Skeletal muscle cell (primary cell): ENCODE measurements at places on chromosomes 11 and 22.

DNA sequence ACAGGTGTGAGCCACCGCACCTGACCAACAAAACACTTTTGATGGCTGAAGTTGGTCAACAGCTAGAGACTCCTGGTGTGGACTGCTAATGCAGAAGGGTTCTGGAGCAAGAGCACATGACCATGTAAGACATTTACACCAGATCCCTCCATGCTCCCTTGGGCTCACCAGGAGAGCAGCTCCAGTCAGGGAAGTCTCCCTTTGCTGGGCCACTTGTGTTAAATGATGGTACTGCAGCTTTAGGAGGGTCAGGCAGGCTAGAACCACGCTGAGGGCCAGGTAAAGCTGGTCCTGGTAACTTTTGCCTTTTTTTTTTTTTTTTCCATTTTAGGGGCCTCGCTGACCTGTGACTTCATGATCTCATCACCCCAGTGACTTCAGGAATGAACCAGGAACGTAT lies 146.4 kb downstream of the FBXO7 start:
- DNase-seq = no peak

DNA sequence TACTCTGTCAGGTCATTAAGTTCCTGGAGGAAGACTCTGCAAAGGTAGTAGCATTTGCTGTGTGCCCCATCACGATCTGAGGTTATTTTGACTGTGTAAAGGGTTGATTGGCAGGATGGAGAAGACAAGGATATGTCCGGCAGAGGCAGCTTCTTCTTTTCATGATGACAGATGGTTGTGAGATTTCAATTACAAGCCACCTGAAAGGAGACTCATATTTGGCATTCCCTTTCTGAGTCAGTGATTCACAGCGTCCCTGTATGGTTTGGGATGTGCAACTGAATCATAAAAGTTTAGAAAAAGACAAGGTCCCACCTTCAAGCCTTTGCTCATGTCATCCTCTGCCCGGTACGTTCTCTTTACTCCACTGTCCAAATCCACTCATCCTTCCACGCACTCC lies 113.4 kb downstream of the MTNR1B start:
- DNase-seq = no peak

DNA sequence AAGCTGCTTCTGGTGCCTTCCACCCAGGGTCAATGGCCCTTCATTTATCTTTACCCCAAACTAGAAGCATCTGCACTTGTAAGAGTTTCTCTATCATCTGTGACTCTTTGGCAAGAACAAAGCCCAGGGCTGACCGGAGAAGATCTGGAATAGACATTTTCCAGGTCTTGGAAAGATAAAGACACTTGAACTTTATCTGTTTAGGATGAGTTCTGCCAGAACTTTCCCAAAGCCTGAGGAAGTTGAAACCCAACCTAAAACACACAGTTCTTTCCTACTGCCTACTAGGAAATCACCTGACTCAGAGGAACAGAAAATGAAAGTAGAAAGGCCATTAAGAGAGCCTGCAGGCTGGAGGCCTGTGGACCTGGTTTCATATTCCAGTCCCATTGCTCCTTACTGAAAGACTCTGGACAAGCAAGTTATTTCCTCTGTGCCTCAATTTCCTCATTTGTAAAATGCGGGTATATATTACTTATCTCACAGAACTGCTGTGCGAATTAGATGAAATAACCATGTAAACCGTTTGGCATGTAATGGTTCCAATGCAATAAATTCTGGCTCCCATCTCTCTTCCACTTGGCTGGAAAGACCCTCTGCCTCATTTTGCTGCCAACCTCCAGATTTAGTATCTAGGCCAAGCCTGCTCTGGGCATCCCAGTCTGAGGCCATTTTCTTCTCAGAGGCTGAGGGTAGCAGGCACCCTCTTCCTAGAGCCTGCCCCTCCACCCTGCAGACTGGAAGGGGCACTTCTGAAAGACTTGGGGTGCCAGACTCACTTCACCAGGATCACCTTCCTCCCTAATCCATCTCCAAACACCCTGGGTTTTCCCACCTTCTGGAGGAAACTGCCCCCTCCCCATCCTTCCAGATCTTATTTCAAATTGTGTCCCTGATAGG lies 1.2 kb downstream of the UBE2L6 start:
- no peak for DNase-seq

DNA sequence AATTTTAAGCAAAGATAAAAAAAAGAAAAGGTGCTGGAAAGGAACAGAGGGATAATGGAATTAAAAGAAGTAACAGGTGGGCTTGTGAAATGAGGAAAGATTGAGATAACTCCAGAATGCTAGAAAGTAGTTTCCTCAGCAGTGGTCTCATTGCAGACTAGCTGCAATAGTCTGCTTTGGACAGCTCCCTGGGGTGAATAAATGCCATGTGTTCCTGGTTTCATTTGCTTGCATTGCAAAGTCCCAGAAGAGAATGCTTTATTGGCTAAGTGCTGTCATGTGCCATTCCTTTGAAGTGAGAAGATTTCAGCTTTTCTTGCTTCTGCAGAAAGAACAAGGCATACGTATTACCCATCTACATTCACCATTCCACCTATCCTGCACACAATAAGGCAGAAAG lies 478.8 kb upstream of the RAG2 start:
- no peak for DNase-seq

DNA sequence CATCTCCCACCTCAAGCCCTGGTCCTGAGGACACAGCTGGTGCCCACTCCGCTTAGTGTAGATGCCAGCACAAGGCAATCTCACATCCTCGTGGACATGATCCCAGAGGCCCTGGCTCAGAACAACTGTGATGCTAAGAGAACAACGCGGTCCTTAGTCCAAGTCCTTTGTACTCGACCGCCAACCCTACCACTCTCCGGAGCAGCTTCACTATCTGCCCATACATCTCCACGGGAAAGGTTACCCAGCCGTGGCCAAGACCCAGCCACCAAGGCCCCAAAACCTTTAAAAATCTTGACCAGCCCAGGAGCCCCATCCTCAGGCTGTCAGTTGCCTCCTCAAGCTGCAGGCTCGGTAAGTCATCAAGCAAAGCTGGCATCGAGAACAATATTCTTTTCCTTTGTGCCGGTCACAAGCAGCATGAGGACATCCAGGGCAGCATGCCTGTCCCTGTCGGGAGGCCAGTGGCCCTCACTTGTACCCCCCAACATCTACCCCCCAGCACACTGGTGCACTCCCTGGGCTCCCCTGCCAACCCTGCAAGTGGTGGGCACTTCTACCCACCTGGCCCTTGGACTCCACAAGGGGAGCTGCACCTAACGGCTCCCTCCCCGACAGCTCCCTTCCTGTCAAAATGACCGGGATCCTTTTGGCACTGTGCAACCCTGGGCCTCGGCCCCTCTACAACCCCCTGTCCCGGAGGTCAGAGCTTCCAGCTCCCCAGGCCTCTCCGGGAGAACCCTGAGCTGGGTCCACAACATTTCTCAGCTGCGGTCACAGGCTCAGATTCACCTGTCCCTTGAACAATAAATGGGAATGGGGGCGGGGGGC lies 2.5 kb downstream of the OSBPL5 start:
- DNase-seq = no peak

DNA sequence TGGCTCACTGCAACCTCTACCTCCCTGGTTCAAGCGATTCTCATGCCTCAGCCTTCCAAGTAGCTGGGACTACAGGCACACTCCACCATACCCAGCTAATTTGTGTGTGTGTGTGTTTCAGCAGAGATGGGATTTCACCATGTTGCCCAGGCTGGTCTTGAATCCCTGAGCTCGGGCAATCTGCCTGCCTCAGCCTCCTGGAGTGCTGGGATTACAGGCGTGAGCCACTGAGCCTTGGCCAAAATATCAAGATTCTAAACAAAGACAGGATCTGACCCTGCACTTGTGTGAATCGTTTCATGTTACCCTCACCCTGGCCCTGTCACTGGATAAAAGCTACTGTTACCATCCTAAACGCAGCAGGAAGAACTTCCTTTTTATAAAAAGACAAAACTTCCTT lies 15.6 kb upstream of the THY1 start:
- no peak for DNase-seq

- no peak for DNase-seq
Observed at GRCh38 chr11:86669424-86669823, 3.0 kb downstream of the ME3 start.

DNA sequence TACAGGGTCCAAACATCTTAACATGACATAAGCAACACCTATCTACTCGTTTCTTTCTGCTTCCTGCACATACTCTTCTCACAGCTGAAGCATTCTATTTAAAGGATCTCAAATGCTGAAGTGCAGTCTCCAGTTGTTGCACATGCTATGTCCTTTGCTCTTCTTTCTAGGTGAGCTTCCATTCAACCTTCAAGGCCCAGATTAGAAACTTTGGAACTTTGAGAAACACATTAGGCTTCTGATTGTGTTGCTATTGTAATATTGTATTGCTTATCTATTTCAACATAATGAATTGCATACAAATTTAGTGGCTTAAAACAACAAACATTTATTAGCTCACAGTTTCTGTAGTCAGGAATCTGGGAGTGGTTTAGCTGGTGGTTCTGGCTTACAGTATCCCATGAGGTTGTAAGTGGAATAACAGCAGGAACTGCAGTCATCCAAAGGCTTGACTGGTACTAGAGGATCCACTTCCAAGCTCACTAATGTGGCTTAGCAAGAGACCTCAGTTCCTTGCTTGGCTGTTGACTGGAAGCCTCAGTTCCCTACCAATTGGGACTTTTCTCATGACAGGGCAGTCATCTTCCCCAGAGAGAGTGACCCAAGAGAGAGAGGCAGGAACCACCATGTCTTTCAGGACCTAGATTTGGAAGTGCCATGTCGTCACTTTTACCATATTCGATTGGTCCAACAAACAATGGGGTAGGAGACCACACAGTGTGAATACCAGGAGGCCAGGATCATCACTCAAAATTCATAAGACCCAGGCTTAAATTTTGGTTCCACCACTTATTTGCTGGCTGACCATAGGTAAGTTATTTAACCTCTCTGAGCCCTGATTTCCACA lies 27.2 kb upstream of the RASSF10 start:
- DNase-seq = no peak

DNA sequence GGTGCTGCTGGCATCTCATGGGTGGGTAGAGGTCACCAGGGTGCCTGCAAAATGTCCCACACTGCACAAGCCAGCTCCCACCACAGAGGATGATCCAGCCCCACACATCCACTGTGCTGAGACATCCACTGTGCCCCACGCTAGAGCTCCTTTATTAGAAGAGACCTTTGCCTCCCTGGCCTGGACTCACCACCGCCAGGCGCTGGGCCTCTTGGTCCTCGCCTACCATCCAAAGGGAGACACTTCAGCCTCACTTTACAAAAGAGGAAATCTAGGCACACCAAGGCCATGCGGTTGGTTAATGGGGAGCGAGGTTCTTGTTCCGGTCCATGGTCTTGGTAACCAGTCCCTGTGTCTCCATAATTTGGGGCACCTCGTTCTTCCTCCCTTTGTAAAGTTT lies 3.4 kb upstream of the ANO1 start:
- DNase-seq = no peak

- no peak for DNase-seq
Observed at GRCh38 chr11:4191031-4191571, 96.5 kb downstream of the RRM1 start.

DNA sequence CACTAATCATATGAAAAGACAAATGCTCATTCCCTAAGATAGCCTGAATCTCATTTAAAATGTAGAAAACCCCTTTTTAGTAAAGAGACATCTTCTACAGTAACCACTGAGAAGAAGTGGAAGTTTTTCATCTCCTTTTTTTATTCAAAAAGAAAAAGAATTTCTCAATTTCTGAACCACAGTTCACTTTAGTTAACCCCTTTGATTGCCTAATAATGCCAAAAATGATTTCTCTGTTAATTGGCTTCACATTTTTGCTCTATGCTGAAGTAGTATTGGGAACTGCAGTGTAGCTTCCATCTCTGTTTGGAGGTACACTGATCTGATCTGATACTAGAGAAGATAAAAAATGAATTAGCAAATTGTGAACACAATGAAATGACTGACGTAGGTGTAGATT lies 58.3 kb downstream of the CD44 start:
- no peak for DNase-seq

GRCh38 chr11:65150509-65151299 lies 16.4 kb upstream of the SYVN1 start:
- peak; percentile 47 for DNase-seq

DNA sequence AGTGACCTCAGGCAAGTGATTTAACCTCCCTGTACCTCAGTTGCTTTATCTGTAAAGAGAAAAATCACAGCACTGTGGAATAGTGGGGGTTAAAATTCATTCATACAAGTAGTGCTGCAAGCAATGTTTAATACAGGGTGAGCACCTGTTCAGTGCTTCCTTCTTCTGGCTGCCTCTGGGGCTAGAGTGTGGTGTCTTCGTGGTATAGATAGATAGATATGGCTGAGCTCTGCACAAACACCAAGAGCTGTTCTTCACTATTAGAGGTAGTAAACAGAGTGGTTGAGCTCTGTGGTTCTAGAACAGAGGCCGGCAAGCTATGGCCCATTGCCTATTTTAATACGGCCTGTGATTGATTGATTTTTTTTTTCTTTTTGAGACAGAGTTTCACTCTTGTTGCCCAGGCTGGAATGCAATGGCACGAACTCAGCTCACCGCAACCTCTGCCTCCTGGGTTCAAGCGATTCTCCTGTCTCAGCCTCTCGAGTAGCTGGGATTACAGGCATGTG lies 32.9 kb downstream of the LIMK2 start:
- no peak for DNase-seq

GRCh38 chr22:45485261-45485660 lies 17.4 kb upstream of the FBLN1 start:
- no peak for DNase-seq

- no peak for DNase-seq
Observed at GRCh38 chr11:8829556-8829955, 81.4 kb upstream of the AKIP1 start.

- no peak for DNase-seq
Observed at GRCh38 chr11:70305501-70305900, 35.0 kb downstream of the PPFIA1 start.

DNA sequence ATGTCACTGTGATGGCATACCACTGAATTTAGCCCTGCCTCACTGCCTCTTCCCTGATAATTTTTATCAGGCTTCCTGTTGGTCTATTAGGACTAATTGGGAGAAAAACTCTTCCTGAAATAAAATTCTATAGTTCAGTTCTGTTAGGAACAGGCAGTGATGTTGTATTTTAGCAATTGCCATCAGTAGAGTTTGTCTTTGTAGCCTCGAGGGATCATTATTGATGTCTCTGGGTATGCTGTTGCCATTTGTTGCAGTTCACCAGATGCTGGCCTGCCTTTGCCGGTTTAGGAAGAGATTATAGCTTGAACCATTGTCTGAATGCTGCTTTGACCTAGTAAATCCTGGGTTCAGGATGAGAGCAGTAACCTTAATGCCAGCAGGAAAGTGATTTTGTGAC lies 41.0 kb downstream of the KDM2A start:
- DNase-seq = no peak

GRCh38 chr11:122101625-122102291 lies 14.3 kb downstream of the BLID start:
- DNase-seq = peak; percentile 74

- peak; percentile 10 for DNase-seq
Observed at GRCh38 chr22:24950272-24950902, 2.1 kb upstream of the KIAA1671 start.

DNA sequence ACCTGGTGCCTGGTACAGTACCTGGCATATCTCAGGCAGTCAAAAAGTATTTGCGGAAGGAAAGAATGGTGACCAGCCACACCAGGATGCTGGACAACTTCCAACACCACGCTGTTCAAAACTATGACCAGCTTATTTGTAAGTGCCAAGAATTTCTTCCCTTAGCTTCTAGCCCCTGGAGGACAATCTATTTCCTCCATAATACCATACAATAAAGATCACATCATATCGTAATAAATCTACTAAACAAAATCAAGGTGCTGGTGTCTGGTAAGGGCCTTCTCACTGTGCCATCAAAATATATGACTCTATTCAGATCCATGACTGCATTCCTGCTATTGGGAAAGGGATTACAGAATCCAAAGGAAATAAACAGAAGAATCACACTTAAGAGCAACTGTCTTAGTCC lies 51.5 kb downstream of the ALG9 start:
- DNase-seq = peak; percentile 31

- DNase-seq = no peak
Observed at GRCh38 chr11:24932110-24933000, 435.5 kb downstream of the LUZP2 start.
